ENCODE measurements at places on chromosomes 3 and 15. TPM values are rescaled to one million over a fixed set of nuclear protein-coding genes. Genes with fewer than 3 reads are reported as not detected.

The SERINC4 gene
- total RNA-seq = not detected

The CCR1 gene
- not detected for total RNA-seq

The THBS1 gene
- total RNA-seq = 168 TPM

The ANXA2 gene
- 3,295 TPM for total RNA-seq

The CLRN1 gene
- not detected for total RNA-seq

The ATOSA gene
- 5.3 TPM for total RNA-seq

The CCDC54 gene
- total RNA-seq = not detected

The GOLGA8Q gene
- total RNA-seq = not detected

The SLC6A1 gene
- not detected for total RNA-seq

The ATRIP gene
- 5.9 TPM for total RNA-seq

The SAMD7 gene
- total RNA-seq = not detected

The FEZF2 gene
- not detected for total RNA-seq

The C15orf62 gene
- total RNA-seq = 0.63 TPM

The NOX5 gene
- 0.06 TPM for total RNA-seq

The CYFIP1 gene
- total RNA-seq = 119 TPM

The ADPRH gene
- 6.0 TPM for total RNA-seq

The MPI gene
- total RNA-seq = 66.1 TPM

The LSMEM2 gene
- not detected for total RNA-seq

The TICRR gene
- 13.1 TPM for total RNA-seq

The ALDH1L1 gene
- total RNA-seq = 0.06 TPM

The VGLL3 gene
- total RNA-seq = 7.9 TPM

The TMEM158 gene
- total RNA-seq = 5.0 TPM

The CTXN2 gene
- total RNA-seq = not detected

The C3orf49 gene
- total RNA-seq = not detected

The ENTPD3 gene
- 0.46 TPM for total RNA-seq

The ANKRD63 gene
- total RNA-seq = not detected

The PTX3 gene
- 24.2 TPM for total RNA-seq

The LIPH gene
- 1.9 TPM for total RNA-seq

The ISL2 gene
- total RNA-seq = 0.69 TPM

The HOMER2 gene
- 48.8 TPM for total RNA-seq

The BFSP2 gene
- total RNA-seq = not detected

The TBC1D21 gene
- not detected for total RNA-seq

The CHST14 gene
- total RNA-seq = 20.0 TPM

The AGBL1 gene
- total RNA-seq = not detected

The SLC30A4 gene
- 2.5 TPM for total RNA-seq

The ASTE1 gene
- 5.1 TPM for total RNA-seq

The DGKG gene
- total RNA-seq = 1.0 TPM

The HCLS1 gene
- 1.0 TPM for total RNA-seq

The CHST13 gene
- total RNA-seq = 0.29 TPM

The VWA5B2 gene
- not detected for total RNA-seq

The PAQR5 gene
- total RNA-seq = 10.1 TPM

The UPK1B gene
- total RNA-seq = 56.4 TPM

The SLC12A1 gene
- not detected for total RNA-seq

The NGLY1 gene
- total RNA-seq = 26.5 TPM

The DVL3 gene
- 38.2 TPM for total RNA-seq

The WWTR1 gene
- total RNA-seq = 52.0 TPM

The SLCO2A1 gene
- total RNA-seq = 0.75 TPM

The TTC21A gene
- 0.86 TPM for total RNA-seq

The FOXB1 gene
- not detected for total RNA-seq

The USP50 gene
- total RNA-seq = 0.29 TPM

The GALNT15 gene
- total RNA-seq = not detected

The PDE8A gene
- total RNA-seq = 14.9 TPM

The TSC22D2 gene
- 14.3 TPM for total RNA-seq

The SHC4 gene
- total RNA-seq = 9.3 TPM

The POLQ gene
- total RNA-seq = 9.2 TPM

The GADL1 gene
- not detected for total RNA-seq
